ENCODE measurements at places on chromosomes 2 and 18.

- DNase-seq, result peak; percentile 62
Measured at GRCh38 chr2:241540771-241541561, 17.6 kb upstream of the BOK start.

- DNase-seq, result no peak
Measured at GRCh38 chr2:109378682-109379081, 235.1 kb downstream of the SEPTIN10 start.

- DNase-seq, result no peak
Measured at GRCh38 chr2:42904576-42904876, 112.1 kb upstream of the HAAO start.

- DNase-seq, result peak; percentile 36
Measured at GRCh38 chr18:3889803-3890202, 439.8 kb downstream of the TGIF1 start.

DNA sequence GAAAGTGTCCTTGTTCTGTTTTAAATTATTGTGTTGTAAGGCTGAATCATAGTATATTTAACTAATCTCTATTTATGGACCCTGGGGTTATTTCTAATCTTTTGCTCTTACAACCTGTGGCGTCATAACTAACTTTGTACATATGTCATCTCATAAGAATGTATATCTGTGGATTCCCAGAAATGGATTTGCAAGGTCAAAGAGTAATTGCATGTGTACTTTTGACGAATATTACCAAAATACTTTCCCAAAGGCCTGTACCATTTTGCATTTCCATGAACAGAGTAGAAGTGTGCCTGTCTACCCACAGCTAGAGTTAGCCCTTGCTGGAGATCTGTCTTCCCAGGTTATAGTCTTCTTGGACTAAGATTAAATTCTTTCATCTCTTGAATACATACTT is 42.8 kb downstream of the SEMA4F start:
- DNase-seq, result no peak

GRCh38 chr2:215745331-215745730 is 268.0 kb downstream of the MREG start:
- no peak for DNase-seq

DNA sequence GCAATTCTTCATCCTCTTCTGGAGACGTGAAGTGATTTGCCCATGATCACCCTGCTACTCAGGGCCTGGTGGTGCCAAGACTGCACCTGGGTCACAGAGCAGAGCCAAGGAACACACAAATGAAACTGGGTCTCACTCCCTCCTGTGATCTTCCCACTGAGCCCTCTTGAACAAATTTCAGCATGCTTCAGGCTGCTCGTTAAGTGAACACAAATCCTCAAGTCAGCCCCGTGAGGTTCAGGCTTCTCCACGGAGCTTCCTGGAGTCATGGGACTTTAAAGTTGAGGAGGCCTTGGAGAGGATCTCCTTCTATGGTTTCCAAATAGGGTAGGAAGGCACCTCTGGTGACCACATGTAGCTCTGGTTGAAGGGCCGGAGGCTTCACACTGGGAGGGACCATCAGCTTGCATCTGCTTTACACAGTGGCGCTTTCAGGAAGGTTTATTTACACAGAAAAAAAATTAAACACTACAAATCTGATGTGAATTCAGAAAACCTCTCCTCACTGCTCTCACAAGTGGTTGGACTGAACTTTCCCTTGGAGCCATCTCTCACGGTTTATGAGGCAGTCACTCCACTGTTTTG is 255.4 kb downstream of the LOXHD1 start:
- no peak for DNase-seq

GRCh38 chr18:67549946-67550345 is 33.4 kb upstream of the DSEL start:
- DNase-seq, result no peak

GRCh38 chr2:10635430-10635829 is 54.3 kb downstream of the NOL10 start:
- no peak for DNase-seq

DNA sequence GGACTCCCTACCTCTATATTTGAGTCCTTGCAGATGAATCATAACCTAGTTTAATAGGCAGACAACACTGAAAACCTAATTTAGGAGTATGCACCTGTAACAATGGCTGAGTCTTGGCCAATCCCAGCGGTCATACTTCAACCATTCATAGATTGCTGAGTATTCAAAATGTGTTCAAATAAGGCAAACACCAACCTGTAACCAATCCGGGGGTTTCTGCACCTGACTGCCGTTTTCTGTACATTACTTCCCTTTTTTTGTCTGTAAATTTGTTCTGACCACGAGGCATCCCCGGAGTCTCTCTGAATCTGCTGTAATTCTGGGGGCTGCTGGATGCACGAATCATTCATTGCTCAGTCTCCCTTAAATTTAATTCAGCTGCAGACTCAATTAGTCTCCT is 338.6 kb downstream of the STK39 start:
- DNase-seq, result no peak

DNA sequence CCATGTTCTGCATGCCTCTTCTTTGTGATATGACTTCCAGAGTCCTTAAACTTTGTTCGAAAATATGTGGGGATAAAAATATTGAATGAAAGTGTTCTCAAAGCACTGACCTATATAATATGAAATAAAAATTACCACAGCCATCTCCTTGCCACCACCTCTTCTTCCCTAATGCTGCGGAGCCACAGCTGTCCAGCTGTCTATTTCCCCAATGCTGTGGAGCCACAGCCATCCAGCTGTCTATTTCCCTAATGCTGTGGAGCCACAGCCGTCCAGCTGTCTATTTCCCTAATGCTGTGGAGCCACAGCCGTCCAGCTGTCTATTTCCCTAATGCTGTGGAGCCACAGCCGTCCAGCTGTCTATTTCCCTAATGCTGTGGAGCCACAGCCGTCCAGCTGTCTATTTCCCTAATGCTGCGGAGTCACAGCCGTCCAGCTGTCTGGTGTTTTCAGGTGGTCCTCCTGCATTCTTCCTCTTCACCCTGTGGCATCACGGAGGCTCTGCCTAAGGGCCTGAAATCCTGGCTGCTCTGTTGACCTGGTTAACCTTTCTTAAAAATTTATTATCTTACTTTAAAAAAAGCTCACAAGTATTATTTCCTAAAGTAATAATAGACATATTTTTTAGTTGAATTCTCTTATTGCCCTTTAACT is 266.1 kb upstream of the MEX3C start:
- DNase-seq, result no peak

GRCh38 chr18:10872304-10872703 is 277.1 kb downstream of the PIEZO2 start:
- no peak for DNase-seq

GRCh38 chr2:174916270-174916930 is 88.8 kb downstream of the CHN1 start:
- DNase-seq, result no peak

DNA sequence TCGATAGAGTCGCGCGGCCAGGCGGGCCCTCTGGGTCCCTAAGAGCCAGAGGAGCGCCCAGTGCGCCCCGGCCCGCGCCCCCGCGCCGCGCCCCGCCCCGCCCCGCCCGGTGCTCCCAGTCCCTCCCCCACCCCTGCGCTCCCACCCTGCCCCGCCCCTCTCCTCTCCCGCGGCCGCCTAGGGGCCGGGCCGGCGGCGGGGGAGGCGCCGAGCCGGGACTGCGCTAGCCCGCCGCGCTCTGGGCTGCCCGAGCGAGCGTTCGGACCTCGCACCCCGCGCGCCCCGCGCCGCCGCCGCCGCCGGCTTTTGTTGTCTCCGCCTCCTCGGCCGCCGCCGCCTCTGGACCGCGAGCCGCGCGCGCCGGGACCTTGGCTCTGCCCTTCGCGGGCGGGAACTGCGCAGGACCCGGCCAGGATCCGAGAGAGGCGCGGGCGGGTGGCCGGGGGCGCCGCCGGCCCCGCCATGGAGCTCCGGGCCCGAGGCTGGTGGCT is at the start of gene GPC1:
TSS of gene GPC1 (plus strand) at position 207 of the 491 bp plus-strand sequence. CDS start at position 463, 256 bp downstream.
- peak; percentile 82 for DNase-seq

- no peak for DNase-seq
Measured at GRCh38 chr2:128410035-128410757, 91.5 kb upstream of the HS6ST1 start.

DNA sequence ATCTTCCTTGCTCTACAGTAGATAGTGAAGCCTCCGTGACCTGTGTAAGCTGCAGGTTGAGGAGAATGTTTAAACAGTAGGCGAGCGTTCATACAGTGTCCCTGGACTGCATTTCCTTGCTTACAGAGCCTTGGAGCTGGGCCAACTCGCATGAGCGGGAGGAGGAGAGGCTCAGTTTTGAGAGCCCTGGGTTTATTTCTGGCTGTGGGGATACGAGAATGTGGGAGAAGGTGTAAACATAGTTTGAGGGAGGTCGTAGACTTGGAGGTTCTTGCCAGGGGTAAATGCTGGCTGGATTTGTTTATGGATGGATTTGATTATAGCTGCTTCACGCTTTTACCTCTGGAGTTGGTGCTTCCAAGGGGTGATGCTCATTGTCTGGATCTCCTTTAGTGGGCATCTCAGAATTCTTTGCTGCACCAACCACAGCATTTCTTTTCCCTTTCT is 20.8 kb downstream of the CRIM1 start:
- no peak for DNase-seq

DNA sequence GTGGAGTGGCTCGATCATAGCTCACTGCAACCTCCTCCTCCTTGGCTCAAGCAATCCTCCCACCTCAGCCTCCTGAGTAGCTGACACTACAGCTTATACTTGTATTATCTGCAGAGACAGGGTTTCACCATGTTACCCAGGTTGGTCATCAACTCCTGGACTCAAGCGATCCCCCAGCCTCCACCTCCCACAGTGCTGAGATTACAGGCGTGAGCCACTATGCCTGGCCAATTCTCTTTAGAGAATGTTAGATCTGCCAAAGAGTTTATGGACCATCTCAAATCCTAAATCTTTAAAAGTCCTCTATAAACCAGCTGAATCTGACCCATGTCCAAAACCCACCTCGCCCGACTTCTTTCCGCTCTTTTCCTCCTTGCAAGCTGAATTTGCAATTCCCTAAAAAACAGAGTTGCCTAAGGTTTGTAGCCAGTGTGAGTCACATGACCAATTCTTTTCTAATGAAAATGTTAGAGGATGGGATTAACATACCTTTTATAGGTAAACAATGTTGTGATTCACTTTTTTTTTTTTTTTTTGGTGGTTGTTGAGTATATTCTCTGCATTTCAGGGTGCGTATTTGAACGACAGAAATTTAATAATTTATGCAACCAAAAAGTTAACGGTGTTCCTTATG is 2.4 kb upstream of the PMAIP1 start:
- no peak for DNase-seq

- no peak for DNase-seq
Measured at GRCh38 chr18:46474487-46475389, 182.3 kb downstream of the LOXHD1 start.

- DNase-seq, result no peak
Measured at GRCh38 chr18:52888014-52888413, 548.0 kb downstream of the DCC start.

- no peak for DNase-seq
Measured at GRCh38 chr18:26332991-26333390, 106.7 kb downstream of the TAF4B start.

DNA sequence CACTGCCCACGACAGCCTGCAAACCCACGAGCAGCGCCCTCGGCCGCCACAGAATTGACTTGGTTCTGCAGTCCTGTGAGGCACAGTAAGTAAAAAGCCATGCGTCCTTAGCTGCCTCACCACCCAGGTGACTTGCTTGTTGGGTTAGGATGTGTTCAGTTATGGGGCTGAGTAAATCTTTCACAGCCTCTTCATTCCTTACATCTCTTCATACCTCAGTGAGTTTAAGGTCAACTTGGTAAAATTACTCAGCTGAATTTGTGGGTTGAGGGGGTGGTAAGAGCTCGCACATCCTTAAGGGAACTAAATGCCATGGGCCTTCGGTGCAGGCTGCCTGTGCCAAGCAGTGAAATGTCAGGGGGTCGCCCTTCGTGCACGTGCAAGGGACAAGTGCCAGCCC is 165.2 kb upstream of the ALKAL2 start:
- DNase-seq, result no peak

GRCh38 chr2:116949249-116949648 is 865.2 kb upstream of the DDX18 start:
- no peak for DNase-seq

GRCh38 chr2:86562485-86562921 is 740 bp downstream of the CHMP3 start:
- no peak for DNase-seq

- DNase-seq, result no peak
Measured at GRCh38 chr2:209368406-209368805, 55.4 kb upstream of the MAP2 start.

DNA sequence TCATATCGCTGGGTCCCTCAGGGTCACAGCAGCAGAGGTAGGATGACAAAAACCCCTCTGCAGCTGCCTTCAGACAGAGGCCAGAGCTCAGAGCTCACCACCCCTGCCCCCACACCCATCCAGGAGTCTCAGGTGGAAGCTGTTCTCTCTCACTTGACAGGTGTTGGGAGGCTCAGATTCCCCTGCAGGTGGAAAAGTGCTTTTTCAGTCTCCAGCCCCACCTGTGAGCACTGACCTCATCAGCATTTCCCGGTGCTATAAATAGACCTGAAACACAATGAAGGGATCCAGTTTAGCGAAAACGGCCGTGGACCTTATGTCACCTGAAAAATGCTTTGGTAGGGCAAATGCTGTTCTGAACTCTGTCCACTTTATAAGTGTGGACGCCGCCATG is 254.9 kb downstream of the NDUFA10 start:
- DNase-seq, result no peak

DNA sequence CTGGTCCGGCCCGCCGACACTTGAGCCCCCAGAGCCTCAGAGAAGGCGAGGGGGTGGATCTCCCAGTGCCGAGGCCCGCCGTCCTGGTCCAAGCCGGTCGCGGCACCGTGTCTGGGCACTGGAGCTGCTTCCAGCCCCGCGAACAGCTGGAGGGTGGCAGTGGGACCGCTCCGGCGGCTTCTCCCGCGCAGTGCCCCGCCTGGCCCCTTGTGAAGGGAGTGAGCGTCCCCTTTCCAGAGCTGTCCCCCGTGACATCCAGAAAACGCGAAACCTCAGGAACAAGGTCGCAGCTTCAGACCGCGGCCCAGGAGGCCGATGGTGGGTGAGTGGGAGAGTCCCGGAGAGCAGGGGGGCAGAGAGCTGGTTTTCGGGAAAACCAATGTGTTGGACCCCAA is 579 bp upstream of the EMX1 start:
- DNase-seq, result no peak

GRCh38 chr2:152508446-152508845 is 173.5 kb downstream of the FMNL2 start:
- DNase-seq, result no peak

DNA sequence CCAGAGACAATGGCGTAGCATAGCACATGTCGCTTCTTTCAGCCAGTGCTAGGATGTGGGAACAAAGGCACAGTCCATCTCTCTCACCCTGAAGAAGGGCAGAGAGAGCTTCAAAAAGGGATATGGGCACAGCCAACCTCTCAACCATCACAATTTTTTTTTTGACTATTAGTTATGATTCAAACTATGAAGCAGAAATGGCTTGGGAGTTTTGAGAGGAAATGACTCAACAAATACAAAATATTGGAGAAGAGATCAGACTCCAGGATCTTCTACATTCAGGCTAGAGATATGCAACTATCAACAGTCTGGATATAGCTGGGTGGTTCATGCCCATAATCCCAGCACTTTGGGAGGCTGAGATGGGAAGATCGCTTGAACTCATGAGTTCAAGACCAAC is 109.1 kb downstream of the MCFD2 start:
- no peak for DNase-seq

GRCh38 chr2:240302041-240302440 is 133.4 kb upstream of the GPC1 start:
- no peak for DNase-seq
